ENCODE measurements at places on chromosomes 7 and 10.

GRCh38 chr10:33818343-33818742 lies 483.9 kb upstream of the NRP1 start:
- no peak for DNase-seq

- peak; percentile 23 for DNase-seq
Observed at GRCh38 chr10:86585037-86585929, 63.7 kb upstream of the WAPL start.

GRCh38 chr10:71247804-71248203 lies 35.4 kb downstream of the UNC5B start:
- DNase-seq = no peak

GRCh38 chr7:36264123-36264801 lies 111.2 kb downstream of the EEPD1 start:
- no peak for DNase-seq

- no peak for DNase-seq
Observed at GRCh38 chr7:90178679-90179278, 24.5 kb downstream of the STEAP1 start.

DNA sequence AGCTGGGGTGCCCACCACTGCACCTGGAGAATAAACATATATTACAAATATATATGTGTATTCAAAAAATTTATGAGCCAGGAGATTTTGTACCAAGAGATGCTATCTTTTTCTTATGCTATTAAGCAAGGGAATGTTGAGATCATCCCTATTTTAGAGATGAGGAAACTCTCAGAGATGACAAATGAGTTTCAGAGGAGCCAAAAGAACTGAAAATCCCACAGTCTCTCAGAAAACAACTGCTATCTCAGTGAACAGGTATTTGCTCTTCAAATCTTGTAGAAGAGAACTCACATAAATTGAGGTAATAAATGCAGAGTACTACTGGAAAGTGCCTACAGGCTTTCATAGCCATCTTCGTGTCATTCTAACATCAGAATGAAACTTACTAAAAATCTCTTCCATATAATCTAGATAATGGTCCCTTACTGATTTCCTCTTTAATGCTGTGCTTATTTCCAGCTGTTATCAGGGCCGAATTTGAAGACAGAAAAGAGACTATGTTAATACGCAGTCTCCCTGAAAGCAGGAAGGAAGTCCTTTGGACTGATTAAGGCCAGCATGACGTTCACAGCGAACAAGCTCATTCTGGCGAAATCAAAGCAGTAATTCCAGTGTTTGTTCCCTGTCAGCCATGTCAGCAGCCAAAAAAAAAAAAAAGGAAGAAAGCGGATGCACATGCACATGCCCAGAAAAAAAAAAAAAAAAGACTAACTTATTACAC lies 29.4 kb upstream of the ANAPC16 start:
- DNase-seq = no peak

- DNase-seq = no peak
Observed at GRCh38 chr7:49911909-49912308, 138.5 kb downstream of the VWC2 start.

GRCh38 chr10:112261281-112261822 lies 21.8 kb upstream of the TECTB start:
- no peak for DNase-seq

DNA sequence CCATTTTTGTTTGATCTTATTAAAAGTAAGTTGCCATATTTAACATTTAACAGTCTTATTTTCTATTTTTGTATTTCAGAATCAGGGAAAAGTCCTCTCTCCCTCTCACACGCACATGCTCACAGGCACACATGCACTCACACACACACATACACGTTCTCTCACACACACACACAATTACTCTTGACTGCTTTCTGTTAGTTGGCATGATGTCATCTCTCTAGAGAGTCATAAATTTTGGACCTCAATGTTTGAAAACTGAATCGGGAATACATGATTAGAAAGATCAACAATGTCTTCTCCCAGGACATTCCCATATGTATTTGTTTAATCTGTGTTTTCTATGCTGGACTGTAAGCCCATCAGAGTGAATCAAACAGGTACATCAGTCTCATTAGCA lies 165.7 kb upstream of the AHR start:
- no peak for DNase-seq

- DNase-seq = no peak
Observed at GRCh38 chr10:33483816-33484190, 149.3 kb upstream of the NRP1 start.

GRCh38 chr7:155604504-155604997 lies 39.9 kb upstream of the RBM33 start:
- no peak for DNase-seq
